CD4-positive, alpha-beta T cell treated with Interleukin-21 for 1 hour (primary cell): ENCODE measurements at places on chromosomes 5 and 9.

DNA sequence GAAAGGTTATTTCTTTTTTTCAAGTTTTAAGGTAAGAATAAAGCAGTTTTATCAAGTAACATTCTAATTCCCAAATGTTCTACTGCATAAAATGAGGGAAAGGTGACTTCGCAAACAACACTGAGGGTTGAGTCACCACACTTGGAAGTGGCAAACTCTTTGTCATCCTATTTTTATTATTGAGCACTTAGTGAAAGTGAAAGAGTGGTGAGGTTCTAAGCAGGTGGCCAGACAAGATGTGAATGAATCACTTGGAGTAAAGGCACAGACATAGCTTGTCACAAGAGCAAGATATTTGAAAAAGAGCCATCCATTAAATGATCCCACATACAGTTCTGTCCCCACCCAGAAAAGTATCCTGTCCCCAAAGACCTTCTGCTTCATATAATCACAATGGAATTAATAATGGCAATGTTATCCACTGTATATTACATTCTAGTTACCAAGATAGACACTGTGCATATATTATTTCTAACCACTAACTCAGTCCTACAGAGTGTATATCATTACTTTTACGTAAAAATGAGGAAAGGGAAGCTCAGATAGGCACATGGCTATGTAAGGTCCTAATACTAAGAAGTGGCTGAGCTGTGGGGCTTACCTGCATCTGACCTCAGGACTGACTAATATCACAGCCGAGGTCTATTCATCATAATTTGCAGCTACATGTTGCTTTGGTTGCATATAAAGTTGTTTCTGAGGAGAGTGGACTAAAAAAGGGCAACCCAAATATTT is 730.4 kb upstream of the MEF2C start:
- DNase-seq = no peak

- no peak for DNase-seq
Measured at GRCh38 chr5:124285071-124285470, 461.4 kb downstream of the ZNF608 start.

DNA sequence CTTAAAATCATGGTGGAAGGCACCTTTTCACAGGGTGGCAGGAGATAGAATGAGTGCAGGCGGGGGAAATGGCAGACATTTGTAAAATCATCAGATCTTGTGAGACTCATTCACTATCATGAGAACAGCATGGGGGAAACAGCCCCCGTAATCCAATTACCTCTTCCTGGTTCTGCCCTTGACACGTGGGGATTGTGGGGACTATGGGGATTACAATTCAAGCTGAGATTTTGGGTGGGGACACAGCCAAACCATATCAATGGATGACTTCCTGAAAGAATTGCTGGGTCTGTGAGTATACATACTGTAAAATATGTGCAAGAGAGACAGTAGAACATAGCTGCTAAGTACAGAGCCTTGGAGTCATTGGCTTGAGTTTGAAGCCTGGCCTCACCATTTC is 47.0 kb downstream of the KIAA1958 start:
- no peak for DNase-seq

DNA sequence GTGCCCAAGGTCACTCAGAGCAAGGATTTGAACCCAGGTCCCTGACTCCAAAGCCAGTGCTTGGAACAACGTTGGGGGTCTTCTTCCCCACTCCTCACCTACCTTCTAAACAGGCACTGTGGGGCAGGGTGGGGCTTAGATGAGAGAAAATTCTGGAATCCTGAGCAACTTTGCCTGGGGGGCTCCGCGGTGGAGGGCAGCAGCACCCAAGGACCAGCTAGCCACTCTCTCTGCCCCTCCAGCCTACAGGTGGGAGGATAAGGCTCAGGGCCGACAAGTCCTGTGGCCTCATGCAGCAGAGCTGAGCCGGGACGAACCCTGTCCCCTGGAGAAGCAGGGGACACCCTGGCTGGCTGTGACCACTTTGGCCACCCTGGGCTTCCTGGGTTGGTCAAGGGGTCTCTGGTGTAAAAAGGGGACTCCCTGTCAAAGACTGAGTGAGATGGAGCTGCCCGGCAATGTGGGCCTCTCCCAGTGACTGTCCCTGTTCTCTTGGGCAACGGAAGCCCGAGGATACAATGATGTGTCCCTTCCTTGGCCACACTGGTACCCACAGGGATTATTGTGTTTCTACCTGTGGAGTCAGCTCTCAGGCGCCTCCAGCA is 26.5 kb downstream of the CEL start:
- DNase-seq = no peak

- no peak for DNase-seq
Measured at GRCh38 chr5:134420343-134420742, 8.7 kb upstream of the CDKN2AIPNL start.

GRCh38 chr5:112143690-112144089 is 275.4 kb downstream of the EPB41L4A start:
- no peak for DNase-seq

DNA sequence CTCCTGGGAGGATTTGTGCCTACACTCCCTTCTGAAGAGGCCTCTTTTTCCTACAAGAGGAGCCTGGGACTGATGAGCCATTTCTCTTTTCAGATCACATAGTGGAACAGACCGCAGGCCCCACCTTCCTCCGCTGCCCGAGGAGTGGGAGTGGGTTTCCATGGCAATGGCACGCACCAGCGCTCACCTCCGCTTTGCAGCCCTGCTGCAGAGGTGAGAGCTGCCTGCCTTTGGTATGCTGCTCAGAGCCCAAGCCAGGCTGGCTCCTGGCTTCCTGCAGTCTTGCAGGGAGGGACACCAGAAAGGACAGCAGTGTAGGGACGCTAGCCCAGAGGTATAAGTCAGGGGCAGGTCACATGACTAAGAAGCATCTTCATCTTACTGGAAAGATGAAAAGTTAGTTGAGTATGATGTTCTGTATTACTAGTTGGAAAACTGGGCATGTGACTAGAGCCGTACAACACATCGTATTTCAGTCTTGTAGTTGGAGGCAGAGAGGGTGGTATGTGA is 12.4 kb downstream of the PTTG1 start:
- DNase-seq = no peak

- no peak for DNase-seq
Measured at GRCh38 chr9:21324047-21324446, 11.2 kb downstream of the KLHL9 start.

DNA sequence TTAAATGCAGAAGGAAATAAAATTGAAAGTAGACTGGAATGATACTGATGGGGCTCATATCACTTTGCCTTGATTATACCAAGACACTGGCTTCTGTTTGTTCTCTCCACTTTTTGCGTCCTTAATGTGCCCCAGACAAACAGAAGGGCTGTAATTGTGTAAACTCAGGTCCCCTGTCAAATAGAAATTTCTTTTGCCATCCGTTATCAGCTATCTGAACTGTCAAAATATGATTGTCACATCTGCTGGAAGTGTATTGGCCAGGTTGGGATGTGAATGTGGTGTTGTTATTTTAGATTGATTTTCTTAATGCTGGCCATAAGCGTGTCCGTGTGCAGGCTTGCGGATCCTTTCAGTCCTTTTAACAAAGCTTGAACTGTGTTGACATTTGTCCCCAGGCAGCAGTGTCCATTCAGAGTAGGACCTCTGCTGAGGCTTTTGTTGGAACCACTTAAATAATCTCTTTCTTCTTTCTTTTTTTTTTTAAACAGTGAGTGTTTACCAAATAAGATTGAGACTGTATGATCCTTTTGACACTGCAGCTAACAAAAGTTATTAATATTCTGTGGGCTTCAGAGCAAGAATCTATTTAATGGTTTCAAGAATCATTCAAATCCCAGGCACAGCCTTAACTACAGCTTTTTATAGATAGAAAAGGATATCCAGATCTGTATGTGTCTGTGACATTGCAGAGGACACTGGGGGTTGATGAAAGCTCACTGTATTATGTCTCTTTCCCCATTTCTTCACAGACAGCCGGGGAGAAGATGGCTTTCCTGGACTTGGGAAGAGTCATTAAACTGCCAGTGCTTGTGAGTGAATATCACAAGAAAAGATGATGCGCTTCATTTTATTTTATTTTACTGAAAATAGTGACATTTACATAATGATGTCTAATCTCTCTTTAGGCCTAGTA is 171.7 kb downstream of the ZNF608 start:
- no peak for DNase-seq

DNA sequence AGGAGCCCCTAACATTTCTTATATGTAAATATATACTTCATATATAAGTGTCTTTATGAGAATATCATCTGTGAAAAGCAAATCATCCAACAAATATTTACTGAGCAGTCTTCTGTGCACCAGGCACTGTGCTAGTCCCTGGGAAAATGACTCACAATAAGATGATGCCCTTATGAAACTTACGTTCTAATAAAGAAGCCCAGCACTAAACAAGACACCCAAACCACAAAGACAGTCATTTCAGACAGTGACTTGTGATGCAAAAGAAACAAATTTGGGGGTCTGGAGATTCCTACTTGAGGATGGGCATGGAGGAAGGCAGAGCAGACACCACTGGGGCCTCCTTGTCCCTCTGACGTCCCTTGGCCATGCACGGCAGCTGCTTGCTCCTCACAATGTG is 30.6 kb upstream of the PPP1R2B start:
- no peak for DNase-seq

DNA sequence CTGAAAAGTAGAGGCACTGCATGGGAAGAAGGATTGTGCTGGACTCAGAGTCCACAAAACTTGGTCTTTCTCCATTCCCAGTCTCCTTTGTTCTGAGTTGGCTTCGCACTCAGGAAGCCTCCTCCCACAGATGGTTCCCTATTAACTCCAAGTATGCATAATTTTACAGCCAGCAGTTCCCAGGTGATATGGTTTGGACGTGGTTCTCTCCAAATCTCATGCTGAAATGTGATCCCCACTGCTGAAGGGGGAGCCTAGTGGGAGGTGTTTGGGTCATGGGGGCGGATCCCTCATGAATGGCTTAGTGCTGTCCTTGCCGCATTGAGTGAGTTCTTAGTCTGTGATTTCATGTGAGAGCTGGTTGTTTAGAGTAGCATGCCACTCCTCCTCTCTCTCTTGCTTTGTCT is 86.6 kb downstream of the FEM1C start:
- no peak for DNase-seq

DNA sequence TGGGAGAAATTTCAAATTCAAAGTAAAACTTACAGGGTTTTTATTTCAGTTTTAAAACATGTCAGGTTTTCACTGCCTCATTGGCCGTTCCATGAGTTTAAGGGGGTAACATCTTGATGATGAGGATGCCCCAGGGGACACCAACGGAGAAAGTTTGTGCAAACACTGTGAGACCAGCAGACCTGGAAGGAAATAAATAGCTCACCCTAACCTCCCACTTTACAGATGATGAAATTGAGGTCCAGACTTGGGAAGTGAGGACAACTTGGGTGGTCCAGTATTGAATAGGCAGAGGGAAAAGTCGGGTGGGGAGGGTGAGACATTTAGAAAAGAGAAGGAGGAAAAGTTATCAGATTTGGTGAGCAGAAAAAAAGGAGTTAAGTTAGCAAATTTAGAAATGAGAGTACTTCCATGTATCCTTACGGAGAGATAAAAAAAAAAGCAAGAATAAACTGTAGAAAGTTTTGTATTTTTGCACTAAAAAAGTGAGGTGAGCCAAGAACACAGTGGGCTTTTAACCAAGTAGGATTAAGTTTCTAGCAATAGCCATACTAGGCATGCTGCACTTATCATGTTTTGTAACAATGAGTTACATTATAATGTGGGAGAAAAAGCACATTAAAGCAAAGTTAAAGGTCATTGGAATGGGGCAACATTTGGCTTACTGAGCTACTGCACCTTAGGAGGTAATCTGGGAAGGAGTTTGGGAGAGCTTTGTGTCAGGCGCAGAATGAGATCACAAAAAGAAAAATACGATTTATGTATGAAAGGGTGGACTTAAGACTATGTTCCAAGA is 125.1 kb downstream of the GAS1 start:
- no peak for DNase-seq

DNA sequence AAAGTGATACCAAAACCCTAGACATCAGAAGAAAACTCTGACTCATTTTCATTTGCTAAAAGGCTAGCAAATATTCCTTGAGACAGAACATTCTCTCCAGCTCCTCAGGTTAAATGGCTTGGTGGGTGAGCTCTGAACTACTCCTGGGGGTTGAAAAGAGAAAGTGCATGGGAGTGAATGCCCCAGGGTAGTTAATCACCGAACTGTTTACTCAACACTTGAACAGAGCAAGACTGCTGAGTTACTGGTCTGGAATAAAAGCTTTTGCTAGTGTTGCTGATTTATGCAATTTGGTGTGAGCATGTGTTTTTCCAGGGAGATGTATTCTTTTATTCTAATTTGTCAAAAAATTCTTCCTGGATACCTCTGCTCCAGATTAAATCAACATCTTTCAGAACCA is 88.3 kb upstream of the PRDM9 start:
- no peak for DNase-seq

DNA sequence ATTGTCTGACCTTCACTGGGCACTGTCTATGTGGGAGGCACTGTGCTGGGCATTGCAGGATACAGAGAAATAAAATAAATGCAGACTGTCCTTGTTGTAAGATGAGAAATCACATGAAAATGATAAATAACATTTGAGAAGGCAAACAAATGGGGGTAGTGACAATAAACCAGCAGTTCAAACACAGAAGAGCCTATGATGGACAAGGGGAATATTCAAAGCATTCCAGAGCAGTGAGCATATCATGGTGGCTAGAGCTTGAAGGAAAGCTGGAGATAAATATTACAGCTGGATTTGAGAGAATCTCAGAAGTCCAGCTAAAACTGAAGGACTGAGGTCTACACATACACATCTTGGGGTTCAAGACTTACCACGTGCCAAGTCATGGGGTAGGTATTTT is 209.9 kb downstream of the ASTN2 start:
- no peak for DNase-seq

- DNase-seq = no peak
Measured at GRCh38 chr9:71097671-71098070, 23.8 kb downstream of the TRPM3 start.

- no peak for DNase-seq
Measured at GRCh38 chr5:16192311-16192710, 12.7 kb upstream of the MARCHF11 start.

GRCh38 chr5:308672-309271 is 12.7 kb upstream of the AHRR start:
- no peak for DNase-seq

DNA sequence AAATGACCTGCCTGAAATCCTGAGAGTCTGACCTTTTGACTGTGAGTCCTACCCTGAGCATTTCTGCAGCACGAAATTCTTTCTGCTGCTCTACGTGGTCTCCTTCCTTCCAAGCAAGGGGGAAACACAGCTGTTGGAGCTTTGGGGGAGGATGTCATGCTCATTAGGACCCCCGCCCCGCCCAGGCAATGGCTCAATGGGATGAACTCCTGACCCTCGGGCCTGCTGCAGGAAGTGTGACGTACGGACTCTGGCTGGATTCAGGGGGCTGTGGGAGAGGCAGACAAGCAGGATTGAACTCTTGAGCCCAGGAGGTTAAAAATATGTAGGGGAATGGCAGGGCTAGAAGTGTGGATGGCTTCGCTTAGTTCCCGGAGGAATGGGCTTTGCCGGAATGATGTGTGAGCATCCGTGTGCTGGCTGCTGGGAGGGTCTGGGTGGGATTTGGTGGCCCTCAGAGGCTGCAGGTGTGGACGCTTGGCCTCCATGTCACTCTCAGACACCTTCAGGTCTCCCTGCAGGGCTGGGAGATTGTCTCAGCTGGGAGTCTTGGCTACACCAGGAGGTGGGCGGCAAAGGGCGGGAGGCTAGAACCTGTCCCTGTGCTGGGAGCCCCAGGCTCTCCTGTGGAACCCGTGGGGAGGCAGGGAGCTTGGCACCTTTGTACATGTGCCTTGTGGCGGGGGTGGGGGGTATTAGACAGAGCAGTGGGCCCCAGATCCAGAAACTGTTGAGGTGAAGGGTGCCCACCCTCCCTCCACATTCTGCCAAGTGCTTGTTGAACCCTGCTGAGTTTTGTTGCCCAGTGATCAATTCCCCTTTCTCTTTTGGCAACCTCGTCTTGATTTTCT is 26.3 kb downstream of the STC2 start:
- DNase-seq = no peak
